ENCODE measurements at places on chromosomes 4 and X.

GRCh38 chr4:174449944-174450785 lies 72.1 kb downstream of the HPGD start:
- DNase-seq: no peak
- H3K4me3 ChIP-seq: no peak overlapping the region
- no peaks in the 10 kb centered on the region for H3K36me3 ChIP-seq
- no peaks in the 10 kb centered on the region for H3K4me1 ChIP-seq

- peaks cover 81% of the 10 kb centered on the region for H3K4me1 ChIP-seq
- peaks cover 7% of the 10 kb centered on the region for H3K36me3 ChIP-seq
- no peak for DNase-seq
- peak overlapping the region; percentile 86 for H3K27ac ChIP-seq
- H3K4me3 ChIP-seq: peak overlapping the region; percentile 68
- H3K27me3 ChIP-seq: no peaks in the 10 kb centered on the region
Observed at GRCh38 chr4:80071604-80072227, 1.3 kb downstream of the ANTXR2 start.

DNA sequence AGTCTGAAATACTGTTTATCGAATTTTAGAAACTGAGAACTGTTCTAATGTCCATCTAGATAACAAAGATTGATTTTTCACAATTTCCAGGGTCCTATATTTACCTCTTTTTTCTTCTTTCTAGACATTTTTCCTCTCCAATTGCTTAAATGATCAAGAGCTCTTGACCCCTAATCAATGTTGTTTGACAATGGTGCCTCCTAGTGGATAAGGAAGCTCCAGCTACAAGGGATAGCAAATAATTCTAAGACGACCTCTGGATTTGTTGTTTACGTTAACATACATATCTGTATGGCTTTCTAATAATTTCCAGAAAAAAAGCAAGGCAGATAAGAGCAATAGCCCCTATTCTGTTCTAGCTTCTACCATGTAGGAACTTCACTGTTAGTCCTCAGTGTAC lies 35.8 kb downstream of the GPR82 start:
- peak; percentile 10 for DNase-seq
- H3K27me3 ChIP-seq: no peaks in the 10 kb centered on the region
- H3K4me3 ChIP-seq: no peak overlapping the region
- no peaks in the 10 kb centered on the region for H3K36me3 ChIP-seq

- no peak overlapping the region for H3K4me3 ChIP-seq
- no peaks in the 10 kb centered on the region for H3K27me3 ChIP-seq
- no peaks in the 10 kb centered on the region for H3K36me3 ChIP-seq
- H3K4me1 ChIP-seq: no peaks in the 10 kb centered on the region
- no peak for DNase-seq
Observed at GRCh38 chr4:169132561-169133305, 122.7 kb upstream of the CBR4 start.

DNA sequence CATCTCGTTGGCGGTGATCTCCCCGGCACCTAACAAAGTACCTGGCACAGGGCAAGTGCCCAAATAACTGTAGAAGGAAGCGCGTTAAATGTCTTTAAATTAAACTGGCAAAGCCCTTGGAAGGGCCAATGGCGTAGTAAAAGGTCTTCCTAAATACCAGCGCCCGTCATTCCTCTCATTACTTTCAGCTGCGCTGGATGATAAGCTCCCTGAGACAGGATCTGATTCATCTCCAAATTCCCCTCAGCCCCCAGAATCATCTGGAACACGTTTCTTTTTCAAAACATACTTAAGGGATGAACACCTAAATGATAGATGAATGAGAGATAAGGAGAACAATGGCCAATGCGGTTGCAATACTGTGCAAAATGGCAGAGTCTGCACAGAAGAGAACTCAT lies 95.1 kb downstream of the AFAP1 start:
- H3K27me3 ChIP-seq: no peaks in the 10 kb centered on the region
- H3K4me3 ChIP-seq: no peak overlapping the region
- no peak for DNase-seq
- H3K36me3 ChIP-seq: no peaks in the 10 kb centered on the region

DNA sequence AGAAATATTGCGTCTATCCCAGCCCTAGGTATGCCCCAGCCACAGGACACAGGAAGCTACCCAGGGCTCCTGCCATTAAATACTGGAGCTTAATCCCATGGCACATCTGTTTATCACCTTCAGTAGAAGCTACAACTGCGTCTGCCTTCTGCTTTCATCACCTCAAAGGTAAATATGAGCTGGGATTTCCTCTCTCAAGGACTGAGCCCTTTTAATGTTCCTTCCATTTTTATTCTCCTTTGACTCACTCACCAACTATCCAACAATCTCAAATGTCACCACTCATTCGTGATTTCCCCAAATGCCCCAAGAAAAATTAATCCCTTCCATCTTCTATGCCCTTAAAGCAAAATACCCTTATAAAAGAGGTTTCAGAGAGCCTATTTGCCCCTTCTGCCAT lies 1.8 kb upstream of the MID1 start:
- peaks cover 10% of the 10 kb centered on the region for H3K4me1 ChIP-seq
- H3K27ac ChIP-seq: no peak overlapping the region
- no peak for DNase-seq
- no peaks in the 10 kb centered on the region for H3K27me3 ChIP-seq
- H3K4me3 ChIP-seq: no peak overlapping the region

- no peak overlapping the region for H3K27ac ChIP-seq
- DNase-seq: no peak
- H3K4me1 ChIP-seq: no peaks in the 10 kb centered on the region
Observed at GRCh38 chr4:113094331-113094730, 44.9 kb downstream of the ANK2 start.

- peaks cover 39% of the 10 kb centered on the region for H3K4me1 ChIP-seq
- DNase-seq: no peak
- no peak overlapping the region for H3K27ac ChIP-seq
- H3K4me3 ChIP-seq: no peak overlapping the region
- no peaks in the 10 kb centered on the region for H3K27me3 ChIP-seq
Observed at GRCh38 chr4:7880683-7881082, 59.0 kb downstream of the AFAP1 start.

DNA sequence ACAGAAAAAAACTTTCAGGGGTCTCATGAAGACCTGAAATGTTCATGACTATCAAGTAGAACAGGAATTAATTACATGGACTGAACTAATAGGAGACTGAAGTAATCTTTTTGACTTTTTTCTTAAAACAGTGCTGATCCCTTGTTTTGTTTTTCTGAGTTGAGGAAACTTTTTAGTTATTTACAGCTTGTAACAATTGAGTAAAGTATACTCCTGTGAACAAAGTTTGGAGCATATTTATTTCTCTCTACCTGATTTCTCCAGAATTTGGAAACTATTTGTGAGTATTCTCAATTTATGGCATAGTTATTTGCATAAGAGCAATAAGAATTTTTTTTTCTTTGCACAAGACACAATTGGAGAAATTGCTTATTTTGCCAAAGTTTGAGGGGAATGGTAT lies 64.8 kb downstream of the PCDH18 start:
- no peaks in the 10 kb centered on the region for H3K36me3 ChIP-seq
- H3K4me1 ChIP-seq: no peaks in the 10 kb centered on the region
- no peak overlapping the region for H3K4me3 ChIP-seq
- DNase-seq: no peak
- no peaks in the 10 kb centered on the region for H3K27me3 ChIP-seq

- H3K4me1 ChIP-seq: no peaks in the 10 kb centered on the region
- H3K27me3 ChIP-seq: no peaks in the 10 kb centered on the region
- no peaks in the 10 kb centered on the region for H3K36me3 ChIP-seq
- H3K27ac ChIP-seq: no peak overlapping the region
- no peak overlapping the region for H3K4me3 ChIP-seq
- no peak for DNase-seq
Observed at GRCh38 chrX:72714478-72714916, 391 bp upstream of the PHKA1 start.

DNA sequence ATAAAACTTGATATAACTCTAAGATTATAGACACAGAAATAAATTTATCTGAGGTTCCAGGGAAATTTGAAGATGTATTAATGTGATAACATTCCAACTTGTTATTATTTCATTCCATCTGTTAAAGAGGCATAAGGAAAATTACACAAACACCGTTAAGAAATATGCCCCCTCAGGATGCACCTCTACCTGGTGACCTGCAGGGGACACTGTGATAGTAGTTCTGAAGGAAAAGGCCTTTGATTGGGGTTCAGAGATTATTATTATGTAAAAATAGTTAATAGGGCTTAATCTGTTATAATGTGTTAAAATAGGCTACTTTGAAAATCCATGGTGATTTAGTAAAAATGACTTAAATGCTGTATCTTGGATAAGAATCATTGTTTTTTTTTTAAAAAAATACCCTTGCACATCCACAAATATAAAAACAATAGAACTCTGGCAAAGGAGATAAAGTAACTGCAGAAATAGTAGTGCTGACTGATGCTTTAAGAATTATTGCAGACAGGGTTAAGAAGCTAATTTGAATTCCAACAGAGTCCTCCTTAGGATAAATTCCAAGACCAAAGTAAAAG lies 6.1 kb upstream of the ABRAXAS1 start:
- no peak overlapping the region for H3K4me3 ChIP-seq
- H3K27me3 ChIP-seq: no peaks in the 10 kb centered on the region
- DNase-seq: peak; percentile 35
- H3K27ac ChIP-seq: no peak overlapping the region
- H3K4me1 ChIP-seq: no peaks in the 10 kb centered on the region

DNA sequence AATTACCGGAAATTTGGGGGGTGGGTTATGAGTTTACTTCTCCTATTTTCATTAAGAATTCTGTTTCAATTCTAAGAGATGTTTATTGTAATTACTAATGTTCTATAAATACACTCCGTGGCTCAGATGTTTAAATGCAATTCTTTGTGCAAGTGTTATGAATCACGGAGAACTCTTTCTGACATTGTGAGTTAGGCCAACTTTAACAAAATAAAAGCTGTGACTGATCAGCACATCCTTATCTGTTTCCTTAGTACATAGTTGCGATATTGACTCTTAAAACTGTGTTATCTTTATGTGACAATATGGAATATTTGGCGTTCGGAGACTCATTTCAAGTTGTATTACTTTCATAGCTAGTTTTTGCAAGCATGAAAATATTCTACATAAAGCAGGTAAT lies 902 bp downstream of the KLHL4 start:
- H3K4me3 ChIP-seq: no peak overlapping the region
- H3K27ac ChIP-seq: no peak overlapping the region
- no peaks in the 10 kb centered on the region for H3K27me3 ChIP-seq
- DNase-seq: no peak

- no peak overlapping the region for H3K27ac ChIP-seq
- no peak for DNase-seq
- H3K36me3 ChIP-seq: no peaks in the 10 kb centered on the region
- no peaks in the 10 kb centered on the region for H3K27me3 ChIP-seq
Observed at GRCh38 chr4:36196145-36196913, 48.0 kb downstream of the ARAP2 start.

DNA sequence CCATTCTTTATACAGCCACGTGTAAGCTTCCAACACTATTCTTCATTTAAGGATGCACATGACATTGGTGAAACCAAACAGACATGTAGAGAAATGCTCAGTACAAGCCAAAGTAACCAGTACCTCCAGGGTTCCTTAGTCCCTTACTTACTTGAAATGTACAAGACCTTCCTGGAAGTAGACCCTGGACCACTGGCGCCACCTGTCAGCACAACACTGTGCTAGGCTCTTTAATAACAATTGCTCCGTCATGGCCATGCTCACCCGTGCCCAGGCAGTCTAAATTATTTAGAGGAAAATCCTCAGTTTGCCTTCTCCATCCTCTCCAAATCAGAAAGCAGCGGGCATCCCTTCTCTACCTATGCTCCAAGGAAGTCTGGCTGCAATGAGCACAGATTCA lies 52.7 kb downstream of the ADGRA3 start:
- no peaks in the 10 kb centered on the region for H3K36me3 ChIP-seq
- H3K4me1 ChIP-seq: no peaks in the 10 kb centered on the region
- H3K4me3 ChIP-seq: no peak overlapping the region
- no peaks in the 10 kb centered on the region for H3K27me3 ChIP-seq

DNA sequence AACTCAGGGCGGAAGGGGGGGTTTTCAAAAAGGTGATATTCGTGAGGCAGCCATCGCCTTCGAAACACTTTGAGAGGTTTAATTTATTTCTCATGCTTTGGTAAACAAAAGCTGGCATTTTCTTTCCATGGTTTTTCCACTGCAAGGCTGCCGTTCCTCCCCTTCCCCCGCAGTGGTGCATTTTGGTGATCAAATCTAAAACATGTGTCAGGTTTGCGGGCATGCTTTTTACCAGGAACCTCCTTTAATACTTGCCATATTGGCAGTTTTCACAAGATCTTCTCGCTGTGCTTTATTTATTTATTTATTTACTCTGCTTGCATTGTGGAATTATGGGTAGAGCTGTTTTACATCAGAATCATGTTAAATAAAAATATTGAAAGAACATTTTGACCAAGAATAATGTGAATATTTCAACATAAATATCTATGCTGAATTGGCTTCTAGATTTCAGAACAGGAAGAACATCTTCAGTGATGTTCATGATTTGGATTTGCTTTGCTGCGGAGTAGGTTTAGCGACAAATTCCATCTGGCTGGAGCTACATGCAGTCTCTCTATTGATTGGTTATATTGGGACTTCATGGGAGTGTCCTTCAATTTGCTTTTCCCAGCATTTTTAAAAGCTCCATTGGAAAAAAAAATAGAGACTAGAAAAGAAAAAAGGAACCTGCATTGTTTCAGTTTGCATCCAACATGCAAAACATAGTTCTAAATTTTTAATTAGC lies 54.4 kb downstream of the STOX2 start:
- H3K4me3 ChIP-seq: no peak overlapping the region
- H3K27me3 ChIP-seq: no peaks in the 10 kb centered on the region
- H3K36me3 ChIP-seq: no peaks in the 10 kb centered on the region
- DNase-seq: no peak
- no peak overlapping the region for H3K27ac ChIP-seq

GRCh38 chr4:129543299-129543698 lies 447.3 kb downstream of the C4orf33 start:
- no peaks in the 10 kb centered on the region for H3K4me1 ChIP-seq
- H3K27me3 ChIP-seq: no peaks in the 10 kb centered on the region
- H3K4me3 ChIP-seq: no peak overlapping the region
- H3K27ac ChIP-seq: no peak overlapping the region
- no peak for DNase-seq

- H3K4me3 ChIP-seq: no peak overlapping the region
- H3K4me1 ChIP-seq: no peaks in the 10 kb centered on the region
- DNase-seq: no peak
- H3K27me3 ChIP-seq: no peaks in the 10 kb centered on the region
- no peaks in the 10 kb centered on the region for H3K36me3 ChIP-seq
- no peak overlapping the region for H3K27ac ChIP-seq
Observed at GRCh38 chrX:16208601-16209000, 41.3 kb downstream of the MAGEB17 start.

- no peak for DNase-seq
- H3K4me3 ChIP-seq: no peak overlapping the region
- no peaks in the 10 kb centered on the region for H3K27me3 ChIP-seq
- no peak overlapping the region for H3K27ac ChIP-seq
- H3K36me3 ChIP-seq: no peaks in the 10 kb centered on the region
Observed at GRCh38 chr4:104596189-104596588, 101.5 kb upstream of the CXXC4 start.

DNA sequence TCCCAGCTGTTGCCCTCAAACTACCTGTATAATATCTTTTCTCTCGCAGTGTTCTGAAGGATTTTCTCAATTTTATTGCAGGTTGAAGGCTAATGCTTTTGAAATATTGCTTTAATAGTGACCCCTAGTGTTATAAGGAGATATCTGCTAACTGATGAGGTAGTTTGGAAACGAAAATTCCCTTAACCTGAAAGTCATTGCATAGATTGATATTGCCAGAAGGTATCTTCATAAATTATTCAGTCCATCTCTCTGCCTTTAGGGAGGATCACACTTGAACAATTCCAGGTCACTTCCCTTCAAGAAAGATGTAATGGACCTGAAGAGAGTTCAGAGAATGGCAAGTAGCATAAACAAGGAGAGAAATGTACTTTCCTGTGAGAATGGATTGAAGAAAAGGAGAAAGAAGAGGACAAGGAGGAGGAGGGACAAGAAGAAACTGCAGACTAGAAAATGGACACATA lies 44.1 kb downstream of the TIGD4 start:
- H3K4me1 ChIP-seq: no peaks in the 10 kb centered on the region
- DNase-seq: peak; percentile 37
- no peak overlapping the region for H3K27ac ChIP-seq
- H3K36me3 ChIP-seq: no peaks in the 10 kb centered on the region
